ENCODE measurements at places on chromosomes 2 and 18. TPM values are rescaled to one million over a fixed set of nuclear protein-coding genes. Genes with fewer than 3 reads are reported as not detected.

GRCh38 chr2:75074708-75075107, 116.3 kb downstream of the POLE4 start:
- no peak for DNase-seq

PAX3 gene
- total RNA-seq: 52.2 TPM

DNA sequence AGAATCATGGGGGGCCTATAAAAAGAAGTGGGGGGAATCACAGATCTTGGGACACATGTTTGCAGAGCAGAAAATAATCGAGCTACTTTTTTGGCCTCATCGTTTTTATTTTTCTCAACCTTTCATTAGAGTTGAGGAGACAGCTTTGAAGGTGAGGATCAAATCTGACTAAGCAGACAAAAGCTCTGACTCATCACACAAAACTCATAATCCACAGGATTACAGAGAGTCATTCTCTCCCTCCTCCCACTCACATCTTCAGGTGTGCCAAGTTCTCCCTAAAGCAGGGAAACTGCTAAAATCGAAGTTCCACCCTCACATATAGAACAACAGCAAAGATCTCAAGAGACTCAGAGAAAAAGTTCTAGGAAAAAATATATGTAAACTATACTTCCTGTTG, 15.6 kb downstream of the BAZ2B start:
- no peak for DNase-seq

ADGRF3 gene
- total RNA-seq: 0.77 TPM

DNA sequence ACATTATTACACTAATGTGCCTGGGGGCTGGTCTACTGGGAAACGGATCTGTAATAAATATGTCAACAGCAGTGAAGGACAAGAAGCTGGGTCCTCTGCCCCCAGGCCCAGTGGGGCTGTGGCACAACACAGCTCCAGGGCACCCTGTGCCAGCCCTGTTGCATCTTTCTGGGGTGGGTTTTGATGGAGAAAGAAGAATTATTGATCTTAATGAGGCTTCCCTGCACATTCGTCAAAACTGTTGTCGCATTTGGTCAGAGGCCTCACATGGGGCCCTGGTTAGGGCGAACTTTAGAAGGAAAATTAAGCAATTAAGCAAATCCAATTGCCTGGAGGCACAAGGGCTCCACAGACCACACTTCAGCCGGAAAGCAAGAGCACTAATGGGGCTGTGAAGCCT, 30.0 kb upstream of the TWIST2 start:
- DNase-seq: no peak

DNA sequence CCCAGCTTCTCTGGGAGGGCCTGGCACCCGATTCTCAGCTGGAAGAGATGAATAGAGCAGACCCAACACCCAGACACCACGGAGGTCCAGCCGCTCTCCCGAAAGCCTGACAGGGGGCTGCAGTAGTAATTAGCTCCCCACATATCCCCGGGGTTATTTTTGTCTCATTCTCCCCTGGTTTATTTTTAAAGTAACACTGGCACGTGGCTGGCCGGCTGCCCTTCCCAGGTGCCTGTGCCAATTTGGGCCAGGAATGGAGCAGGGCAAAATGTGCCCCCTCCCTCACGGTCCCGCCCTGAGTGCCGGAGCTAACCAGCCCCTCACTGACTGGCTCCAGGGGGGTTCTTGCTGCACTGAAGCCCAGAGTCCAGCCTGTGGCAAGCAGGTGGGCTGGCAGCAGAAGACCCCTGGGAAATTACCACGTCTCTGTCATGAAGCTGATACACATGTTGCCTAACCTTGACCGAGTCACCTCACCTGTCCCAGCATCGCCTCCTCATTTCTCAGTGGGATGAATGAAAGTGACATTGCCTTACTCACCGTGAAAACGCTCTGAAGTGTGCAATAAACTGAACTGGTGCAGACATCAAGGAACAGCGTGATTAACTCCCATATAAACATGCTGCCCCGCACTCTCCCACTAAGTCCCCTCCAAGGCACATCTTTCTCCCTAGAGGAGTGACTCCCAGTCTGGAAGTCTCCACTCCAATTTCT, 18.4 kb downstream of the KCNK3 start:
- no peak for DNase-seq

ZNF396 gene
- total RNA-seq: 3.6 TPM

DNA sequence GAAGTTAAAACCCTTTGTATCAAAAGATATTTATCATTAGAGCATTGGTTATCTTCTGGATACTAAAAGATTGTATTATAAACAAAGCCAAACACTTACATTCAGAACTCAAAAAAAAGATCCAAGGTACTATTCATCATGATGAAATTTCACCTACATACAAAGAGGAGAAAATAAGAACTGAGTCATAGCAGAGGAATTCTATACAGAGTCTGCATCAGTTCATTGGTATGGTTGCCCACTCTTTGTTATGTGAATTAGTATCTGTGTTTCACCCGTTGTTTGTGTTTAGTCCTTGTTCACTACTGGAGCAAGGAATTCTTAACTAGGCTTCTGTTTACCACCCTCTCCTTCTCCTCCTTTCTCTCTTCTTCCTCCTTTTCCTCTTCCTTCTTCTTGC, 157.9 kb downstream of the LNPK start:
- DNase-seq: no peak

DNA sequence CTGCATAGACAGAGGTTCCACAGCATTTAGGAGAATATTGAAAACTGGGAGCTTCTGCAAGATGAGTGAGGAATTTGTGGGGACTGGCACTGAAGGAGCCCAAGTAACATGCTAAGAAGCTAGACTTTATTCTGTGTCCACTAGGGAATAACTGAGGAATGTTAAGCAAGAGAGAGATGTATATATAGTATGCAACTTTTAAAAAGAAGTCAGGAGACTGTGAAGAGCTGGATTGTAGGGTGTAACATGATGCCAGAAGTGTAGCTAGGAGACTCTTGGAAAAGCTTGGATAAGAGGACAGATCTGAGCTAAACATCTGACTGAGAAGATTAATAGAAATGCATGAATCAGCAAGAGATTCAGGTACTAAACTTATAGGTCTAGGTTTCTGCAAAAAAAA, 270.6 kb upstream of the MMADHC start:
- no peak for DNase-seq

All from neural crest cell (in vitro differentiated cells).